Osteocyte (in vitro differentiated cells): ENCODE measurements at places on chromosomes 1 and 21. TPM values are rescaled to one million over a fixed set of nuclear protein-coding genes. Genes with fewer than 3 reads are reported as not detected.
A peak's percentile ranks its signal among the peaks of the same experiment; 100 is the strongest.

GRCh38 chr1:217139513-217139912, 416.3 kb upstream of the ESRRG start:
- DNase-seq = no peak

- DNase-seq = peak; percentile 15
Measured at GRCh38 chr1:93815366-93816110, 63.5 kb downstream of the DNTTIP2 start.

- DNase-seq = no peak
Measured at GRCh38 chr1:64437453-64437852, 32.5 kb upstream of the CACHD1 start.

DNA sequence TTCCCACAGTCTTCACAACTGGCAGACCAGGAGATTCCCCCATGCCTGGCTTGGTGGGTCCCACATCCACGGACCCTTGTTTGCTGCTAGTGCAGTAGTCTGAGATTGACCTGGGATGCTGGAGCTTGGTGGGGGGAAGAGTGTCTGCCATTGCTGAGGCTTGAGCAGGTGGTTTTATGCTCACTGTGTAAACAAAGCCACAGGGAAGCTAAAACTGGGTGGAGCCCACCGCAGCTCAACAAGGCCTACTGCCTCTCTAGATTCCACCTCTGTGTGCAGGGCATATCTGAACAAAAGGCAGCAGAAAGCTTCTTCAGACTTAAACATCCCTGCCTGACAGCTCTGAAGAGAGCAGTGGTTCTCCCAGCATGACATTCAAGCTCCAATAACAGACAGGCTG, 177.3 kb upstream of the ETV3 start:
- no peak for DNase-seq

DNA sequence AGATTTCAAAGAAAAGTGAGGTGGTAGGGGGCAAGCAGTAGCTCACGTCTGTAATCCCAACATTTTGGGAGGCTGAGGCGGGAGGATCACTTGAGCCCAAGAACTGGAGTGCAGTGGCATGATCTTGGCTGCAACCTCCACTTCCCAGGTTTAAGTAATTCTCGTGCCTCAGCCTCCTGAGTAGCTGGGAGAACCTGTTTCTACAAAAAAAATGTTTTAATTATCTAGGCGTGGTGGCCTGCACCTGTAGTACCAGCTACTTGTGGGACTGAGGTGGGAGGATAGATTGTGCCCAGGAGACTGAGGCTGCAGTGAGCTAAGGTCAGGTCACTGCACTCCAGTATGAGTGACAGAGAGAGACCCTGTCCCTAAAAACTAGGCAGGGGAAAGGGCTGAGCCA, 2.6 kb upstream of the TSPAN1 start:
- DNase-seq = no peak

DNA sequence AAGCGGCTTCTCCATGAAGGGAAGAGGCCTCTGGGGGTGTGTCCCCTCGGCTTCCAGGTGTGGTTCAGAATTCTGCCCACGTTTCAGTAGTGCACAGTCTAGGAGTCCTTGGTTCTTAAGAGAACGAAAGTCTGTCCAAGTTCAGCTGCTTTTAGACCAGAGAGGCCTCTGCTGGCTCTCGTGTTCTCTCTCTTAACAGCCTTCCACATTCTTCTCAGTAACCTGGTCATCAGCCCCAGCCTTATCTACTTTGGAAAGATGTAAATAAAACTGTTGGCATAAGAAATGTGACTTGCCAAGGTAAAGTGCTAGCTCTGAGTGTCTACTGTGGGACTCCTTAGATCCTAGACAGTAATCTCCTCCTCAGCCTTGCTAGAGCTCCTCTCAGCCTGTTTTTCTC, 15.3 kb upstream of the STUM start:
- DNase-seq = no peak

- no peak for DNase-seq
Measured at GRCh38 chr1:186566140-186566855, 105.4 kb upstream of the PDC start.

- no peak for DNase-seq
Measured at GRCh38 chr21:35619184-35619583, 441.1 kb downstream of the SETD4 start.

- DNase-seq = no peak
Measured at GRCh38 chr1:35560256-35561225, 2.9 kb downstream of the NCDN start.

DNA sequence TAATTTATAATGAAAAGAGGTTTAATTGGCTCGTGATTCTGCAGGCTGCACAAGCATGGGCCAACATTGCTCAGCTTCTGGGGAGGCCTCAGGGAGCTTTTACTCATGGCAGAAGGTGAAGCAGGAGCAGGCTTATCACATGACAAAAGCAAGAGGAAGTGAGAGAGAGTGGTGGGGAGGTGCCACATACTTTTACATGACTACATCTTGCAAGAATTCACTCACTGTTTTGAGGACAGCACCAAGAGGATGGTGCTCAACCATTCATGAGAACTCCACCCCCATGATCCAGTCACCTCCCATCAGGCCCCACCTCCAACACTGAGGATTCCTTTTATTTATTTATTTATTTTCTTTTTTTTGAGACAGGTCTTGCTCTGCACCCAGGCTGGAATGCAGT, 5.5 kb upstream of the PLEKHM2 start:
- DNase-seq = no peak

DNA sequence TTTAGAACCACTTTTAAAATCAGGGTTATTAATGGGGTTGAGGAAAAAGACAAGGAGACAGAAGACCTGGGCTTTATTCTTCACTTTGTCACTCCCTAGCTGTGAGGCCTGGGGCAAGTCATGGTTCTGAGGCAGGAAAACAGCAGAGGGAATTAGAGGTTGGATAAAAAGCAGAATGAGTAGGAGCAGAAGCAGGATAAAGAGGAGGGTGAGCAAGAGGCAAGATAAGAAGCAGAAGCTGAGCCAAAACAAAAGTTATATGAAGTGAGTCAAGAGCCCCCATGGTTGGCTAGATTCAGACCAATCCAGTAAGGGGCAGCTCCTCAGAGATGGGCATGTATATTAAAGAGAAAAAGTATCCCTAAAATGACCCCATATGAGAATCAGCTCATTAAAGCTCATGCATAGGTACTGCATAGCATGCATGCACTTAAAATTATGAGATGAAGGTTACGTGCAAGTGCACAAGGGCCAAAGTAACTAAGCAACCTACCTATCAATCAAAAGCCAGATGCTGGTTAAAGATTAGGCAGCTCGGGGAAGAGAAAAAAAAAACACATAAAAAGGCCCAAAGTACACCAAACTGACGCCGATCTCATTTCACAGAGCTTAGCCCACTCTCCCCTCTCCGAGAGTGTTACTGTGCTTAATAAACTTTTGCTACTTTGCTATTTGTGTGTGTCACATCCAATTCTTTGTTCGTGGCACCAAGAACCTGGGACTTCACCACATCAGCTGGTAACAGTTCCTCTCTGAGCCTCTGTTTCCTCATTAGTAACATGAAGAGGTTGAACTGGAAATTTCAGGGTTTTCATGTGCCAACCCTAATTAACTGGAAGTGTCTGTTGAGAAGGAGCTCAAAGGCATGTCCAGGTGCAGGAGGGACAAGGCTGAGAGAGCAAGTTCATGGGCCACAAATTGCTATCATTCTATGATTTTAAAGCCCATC, 2.2 kb downstream of the AVPR1B start:
- peak; percentile 27 for DNase-seq

DNA sequence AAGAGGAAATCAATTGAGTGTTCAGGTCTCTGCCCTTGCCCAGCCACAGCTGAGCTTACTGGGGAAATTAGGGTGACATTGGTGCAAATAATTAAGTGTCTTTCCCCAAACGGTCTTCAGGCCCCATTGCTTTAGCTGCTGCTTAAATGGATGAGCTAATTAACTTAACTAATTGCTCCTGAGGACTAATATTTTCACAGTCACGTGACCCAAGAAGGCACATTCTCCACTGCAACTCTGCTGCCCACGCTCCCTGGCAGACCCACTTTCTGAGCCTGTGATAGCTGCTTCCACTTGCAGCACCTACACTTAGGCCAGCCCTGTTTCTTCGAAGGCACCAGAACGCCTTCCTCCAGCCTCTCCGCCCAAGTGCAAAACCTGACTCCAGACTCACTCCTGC, 56.2 kb downstream of the SYT2 start:
- no peak for DNase-seq

DNA sequence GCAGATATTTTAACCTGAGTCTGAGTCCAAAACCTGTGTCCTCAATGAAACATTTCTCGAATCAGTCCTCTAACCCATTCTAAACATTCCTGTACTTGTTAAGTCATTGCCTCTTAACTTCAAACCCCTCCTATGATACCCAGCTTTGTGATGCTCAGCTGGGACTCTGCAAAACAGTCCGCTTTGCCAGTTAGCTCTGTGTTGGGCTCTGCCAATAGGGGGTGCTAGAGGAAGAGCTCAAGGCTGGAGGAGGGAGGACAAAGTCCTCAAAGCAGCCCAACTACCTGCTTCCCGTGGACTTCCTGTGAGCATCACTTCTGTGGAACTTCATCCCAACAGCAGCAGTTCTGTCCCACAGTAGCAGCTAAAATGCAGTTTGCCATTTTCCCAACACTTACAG, 38.1 kb upstream of the SYT14 start:
- DNase-seq = no peak

DNA sequence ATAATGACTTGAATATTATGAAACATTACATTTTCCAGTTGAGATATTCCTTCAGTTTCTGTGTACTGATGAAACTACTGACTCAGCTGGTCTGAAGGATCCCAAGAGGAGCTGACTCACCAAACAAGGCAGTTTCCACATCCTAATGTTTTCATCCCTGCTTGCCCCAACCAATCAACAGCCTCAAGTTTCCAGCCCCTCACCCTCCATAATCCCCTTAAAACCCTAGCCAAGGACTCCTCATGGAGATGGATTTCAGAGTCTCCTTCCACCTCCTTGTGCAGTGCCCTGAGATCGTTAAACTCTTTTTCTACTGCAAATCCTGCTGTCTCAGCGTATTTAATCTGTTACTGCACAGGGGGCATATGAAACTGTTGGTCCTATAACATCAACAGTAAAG, 83.1 kb upstream of the HAO2 start:
- DNase-seq = no peak

COA7 gene
- total RNA-seq = 25.7 and 27.7 TPM in 2 replicates

MANEAL gene
- 5.2 TPM in 2 replicates for total RNA-seq

LIN9 gene
- 2.7 and 4.2 TPM in 2 replicates for total RNA-seq

HSD3B1 gene
- not detected in 2 replicates for total RNA-seq

RIPK4 gene
- total RNA-seq = 2.4 and 2.7 TPM in 2 replicates

SLAMF7 gene
- not detected in 2 replicates for total RNA-seq

RPL5 gene
- total RNA-seq = 870 and 883 TPM in 2 replicates

LIPI gene
- not detected in 2 replicates for total RNA-seq

OR6P1 gene
- total RNA-seq = not detected in 2 replicates

GNAT2 gene
- not detected in 2 replicates for total RNA-seq

BEST4 gene
- 0.18 and 0.48 TPM in 2 replicates for total RNA-seq

DIO1 gene
- total RNA-seq = not detected in 2 replicates

AJAP1 gene
- total RNA-seq = 0.35 and 0.65 TPM in 2 replicates
